ENCODE measurements at places on chromosomes 6 and 20. TPM values are rescaled to one million over a fixed set of nuclear protein-coding genes. Genes with fewer than 3 reads are reported as not detected.

- no peaks in the 10 kb centered on the region for H3K4me1 ChIP-seq
- no peak overlapping the region for H3K27ac ChIP-seq
- H3K4me3 ChIP-seq: no peak overlapping the region
- H3K36me3 ChIP-seq: no peaks in the 10 kb centered on the region
Measured at GRCh38 chr6:110296241-110297025, 61.7 kb downstream of the METTL24 start.

Gene B3GALT4
- total RNA-seq: 1.1 TPM

Gene SPAG4
- total RNA-seq: 2.8 TPM

DNA sequence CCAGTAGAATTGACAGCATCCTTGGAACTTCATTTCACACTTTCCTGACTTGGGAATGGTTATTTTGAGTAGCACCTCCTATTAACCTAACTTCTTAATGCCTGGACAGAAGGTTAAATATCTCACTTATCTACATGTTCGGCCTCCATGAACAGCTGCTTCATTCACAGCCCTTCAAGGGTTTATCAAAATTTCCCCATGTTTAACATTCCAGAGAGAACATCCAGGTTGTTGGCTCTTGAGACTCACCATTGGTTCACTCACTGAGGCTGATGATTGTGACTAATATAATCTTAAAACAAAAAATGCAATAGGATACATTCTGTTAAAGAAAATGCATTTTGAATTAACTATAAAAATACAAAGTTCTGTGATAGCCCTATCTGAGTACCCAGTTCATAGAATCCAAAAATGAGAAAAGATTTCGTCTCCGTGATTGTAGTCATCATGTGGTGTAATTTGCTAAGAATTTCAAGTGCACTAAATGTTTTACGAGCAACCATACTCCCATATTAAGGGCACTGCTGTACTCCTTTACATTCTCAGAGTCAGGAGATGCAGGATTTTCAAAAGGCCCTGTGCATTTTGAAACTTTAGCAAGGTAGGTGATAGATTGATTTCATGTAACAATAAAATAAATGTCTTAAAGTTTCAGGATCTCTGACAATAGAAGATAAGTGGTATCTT is 260.6 kb upstream of the TAB2 start:
- no peaks in the 10 kb centered on the region for H3K27me3 ChIP-seq
- H3K4me3 ChIP-seq: no peak overlapping the region
- H3K36me3 ChIP-seq: peaks cover 4% of the 10 kb centered on the region
- peaks cover 31% of the 10 kb centered on the region for H3K4me1 ChIP-seq

Gene JARID2
- total RNA-seq: 9.0 TPM

Gene PAK5
- not detected for total RNA-seq
